A172 (cell line): ENCODE measurements at places on chromosomes 13 and 19.
A peak's percentile ranks its signal among the peaks of the same experiment; 100 is the strongest.

DNA sequence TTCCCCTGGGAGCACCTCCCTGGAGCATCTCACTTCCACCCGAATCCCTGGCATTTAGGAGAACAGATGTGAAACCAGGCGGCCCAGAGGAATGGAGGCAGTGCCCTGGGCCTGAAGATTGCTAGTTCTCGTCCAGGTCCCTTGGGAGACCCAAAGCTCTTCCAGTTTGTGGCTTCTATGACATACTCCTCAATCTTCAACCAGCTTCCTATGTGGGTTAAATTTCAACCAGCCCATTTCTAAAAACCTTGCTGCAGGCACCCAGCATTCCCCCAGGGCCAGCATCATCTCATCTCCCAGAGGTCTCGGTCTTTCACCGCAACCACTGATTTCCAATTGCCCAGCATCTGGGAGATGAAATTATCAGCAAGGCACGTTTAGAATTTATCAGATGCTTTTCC, 46.0 kb upstream of the STK24 start:
- DNase-seq, result no peak

DNA sequence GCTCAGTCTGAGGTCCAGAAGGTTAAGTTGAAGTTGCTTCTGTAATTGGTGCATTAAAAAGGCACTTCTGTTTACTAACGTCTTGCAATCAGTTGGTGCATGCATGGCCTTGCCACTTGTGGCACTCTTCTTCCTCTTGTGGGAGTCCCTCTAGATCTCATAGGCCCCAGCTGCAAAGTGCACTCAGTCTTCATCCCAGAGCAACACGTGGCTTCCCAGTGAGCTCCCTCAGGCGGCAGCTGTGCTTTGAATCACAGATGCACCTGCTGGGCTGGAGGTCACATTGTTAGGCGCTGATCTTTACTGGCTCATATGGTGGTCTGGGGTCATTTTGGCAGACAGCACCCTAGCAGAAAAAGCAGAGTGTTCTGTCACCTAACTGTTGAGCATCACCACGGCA, 215.7 kb downstream of the ZNF536 start:
- no peak for DNase-seq

DNA sequence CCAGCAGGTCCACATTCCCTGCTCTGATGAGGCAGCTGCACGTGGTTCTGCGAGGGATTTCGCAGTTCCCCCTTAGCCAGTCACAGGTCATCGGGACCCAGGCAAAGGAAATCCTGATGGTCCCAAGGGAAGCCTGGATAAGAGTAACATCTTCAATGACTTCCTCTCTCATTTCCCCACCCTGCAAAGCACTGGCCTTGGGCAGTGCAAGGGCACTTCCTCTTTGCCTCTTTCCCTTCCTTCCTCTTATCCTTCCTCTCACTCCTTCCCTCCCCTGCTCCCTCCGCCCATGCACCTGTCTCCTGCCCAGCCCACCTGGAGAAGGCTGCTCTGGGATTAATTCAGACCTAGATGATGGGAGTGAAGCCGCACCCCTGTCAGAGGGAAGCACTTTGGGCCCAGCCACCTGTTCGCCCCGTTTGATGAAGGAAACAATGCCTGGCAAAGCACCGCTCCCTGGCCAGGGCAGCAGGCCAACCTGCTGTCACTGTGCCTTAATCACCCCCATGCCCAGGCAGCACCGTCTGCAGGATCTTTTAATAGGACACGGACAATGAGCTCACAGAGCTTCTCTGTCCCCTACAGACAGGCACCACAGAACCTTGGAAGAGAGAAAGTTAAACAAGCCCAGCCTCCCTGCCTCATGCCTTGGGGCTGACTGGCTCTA, 113.5 kb upstream of the PABPC3 start:
- no peak for DNase-seq

GRCh38 chr13:28429685-28430290, 65.1 kb downstream of the FLT1 start:
- no peak for DNase-seq

GRCh38 chr19:38657633-38658222, 10.3 kb downstream of the ACTN4 start:
- peak; percentile 83 for DNase-seq

- DNase-seq, result no peak
Observed at GRCh38 chr19:40381321-40381720, 8.7 kb downstream of the HIPK4 start.

DNA sequence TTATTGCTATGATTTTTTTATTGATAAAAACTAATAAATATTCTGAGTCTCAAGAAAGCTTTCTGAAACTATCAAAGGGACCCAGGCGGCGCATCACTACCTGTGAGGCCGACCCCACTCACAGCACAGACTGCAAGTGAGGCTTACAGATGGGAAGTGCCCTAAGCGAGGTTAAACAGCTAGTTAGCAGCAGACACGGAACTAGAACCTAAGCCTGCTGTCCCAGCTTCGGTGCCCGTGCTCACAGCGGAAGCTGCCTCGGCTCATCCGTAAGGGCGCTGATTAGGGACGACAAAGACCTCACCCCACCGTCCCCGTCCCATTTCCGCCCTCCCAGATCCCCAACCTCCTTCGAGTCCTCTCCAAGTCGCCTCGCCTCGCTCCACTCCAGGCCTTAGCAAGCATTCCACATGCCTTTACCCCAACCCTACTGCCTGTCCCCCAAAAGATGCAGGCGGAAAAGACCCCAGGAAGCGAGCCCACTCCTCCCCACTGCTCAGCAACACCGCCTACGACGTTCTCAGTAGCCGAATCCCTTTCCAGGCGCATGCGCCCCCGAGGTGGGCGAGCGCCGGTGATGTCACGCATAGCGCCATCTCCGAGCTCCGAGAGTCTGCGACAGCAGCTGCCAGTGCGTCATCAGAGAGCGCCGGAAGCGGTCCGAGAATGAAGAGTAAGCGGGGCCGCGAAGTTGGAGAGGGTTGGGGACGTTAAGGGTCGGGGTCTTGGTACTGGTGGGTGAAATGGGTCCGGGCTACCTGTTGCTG, at the start of gene POP4:
Gene POP4, plus strand, starts transcription at position 631 of the 767 bp plus-strand sequence. Its CDS starts 36 bp downstream, at position 667.
- peak; percentile 91 for DNase-seq

DNA sequence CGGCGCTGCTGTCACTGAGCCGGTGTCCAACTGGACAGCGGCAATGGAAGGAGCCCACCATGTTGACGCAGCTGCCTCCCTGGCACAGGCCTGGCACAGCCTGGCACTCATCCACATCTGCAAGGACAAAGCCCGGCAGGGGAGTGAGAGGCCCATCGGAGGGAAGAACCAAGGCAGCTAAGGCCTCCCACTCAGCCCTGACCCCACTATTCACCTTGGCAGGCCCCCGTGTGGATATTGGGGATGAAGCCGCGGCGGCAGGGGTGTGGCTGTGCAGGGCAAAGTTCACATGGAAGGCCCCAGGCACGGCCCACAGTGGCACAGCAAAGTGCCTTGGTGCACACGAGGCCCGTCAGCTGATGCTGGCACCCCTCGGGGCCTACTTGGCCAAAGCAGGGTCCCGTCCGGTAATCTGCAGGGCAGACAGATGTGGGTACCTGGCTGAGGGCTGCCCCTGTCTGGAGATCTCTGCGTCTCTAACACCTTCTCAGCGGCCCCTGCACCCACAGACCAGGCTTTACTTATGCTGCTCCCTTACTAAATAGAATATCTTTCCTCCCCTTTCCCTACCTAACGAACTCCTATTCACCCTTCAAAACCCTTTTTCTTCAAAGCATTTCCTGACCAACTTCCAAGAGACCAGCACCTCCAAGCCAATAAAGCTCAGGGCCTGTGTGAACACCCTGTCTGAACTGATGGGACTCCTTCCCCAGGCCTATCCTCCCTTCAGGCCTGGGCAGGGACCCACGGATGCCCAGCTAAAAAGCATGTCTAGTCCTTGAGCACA, 7.5 kb downstream of the FBN3 start:
- no peak for DNase-seq

GRCh38 chr13:51643105-51643881, 59.0 kb downstream of the WDFY2 start:
- peak; percentile 93 for DNase-seq

GRCh38 chr19:5600797-5601196, 21.8 kb downstream of the SAFB2 start:
- no peak for DNase-seq

DNA sequence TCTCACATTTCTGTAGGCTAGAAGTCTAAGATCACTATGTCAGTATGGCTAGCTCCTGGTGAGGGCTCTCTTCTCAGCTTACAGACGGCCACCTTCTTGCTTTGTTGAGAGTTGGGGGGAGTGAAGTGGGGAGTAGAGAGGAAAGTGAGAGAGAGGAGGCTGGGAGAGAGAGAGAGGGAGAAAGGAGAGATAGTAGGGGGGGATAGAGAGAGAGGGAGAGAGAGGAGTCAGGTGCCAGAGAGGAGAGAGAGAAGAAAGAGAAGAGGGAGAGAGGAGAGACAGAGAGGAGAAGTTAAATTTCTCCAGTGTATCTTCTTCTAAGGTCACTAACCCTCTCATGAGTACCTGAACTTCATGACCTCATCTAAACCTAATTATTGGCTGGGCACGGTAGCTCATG, 28.7 kb downstream of the ZSWIM4 start:
- no peak for DNase-seq
